ENCODE measurements at places on chromosomes 2 and 18. TPM values are rescaled to one million over a fixed set of nuclear protein-coding genes. Genes with fewer than 3 reads are reported as not detected.

- no peak for DNase-seq
Observed at GRCh38 chr2:214156971-214157370, 253.9 kb upstream of the VWC2L start.

DNA sequence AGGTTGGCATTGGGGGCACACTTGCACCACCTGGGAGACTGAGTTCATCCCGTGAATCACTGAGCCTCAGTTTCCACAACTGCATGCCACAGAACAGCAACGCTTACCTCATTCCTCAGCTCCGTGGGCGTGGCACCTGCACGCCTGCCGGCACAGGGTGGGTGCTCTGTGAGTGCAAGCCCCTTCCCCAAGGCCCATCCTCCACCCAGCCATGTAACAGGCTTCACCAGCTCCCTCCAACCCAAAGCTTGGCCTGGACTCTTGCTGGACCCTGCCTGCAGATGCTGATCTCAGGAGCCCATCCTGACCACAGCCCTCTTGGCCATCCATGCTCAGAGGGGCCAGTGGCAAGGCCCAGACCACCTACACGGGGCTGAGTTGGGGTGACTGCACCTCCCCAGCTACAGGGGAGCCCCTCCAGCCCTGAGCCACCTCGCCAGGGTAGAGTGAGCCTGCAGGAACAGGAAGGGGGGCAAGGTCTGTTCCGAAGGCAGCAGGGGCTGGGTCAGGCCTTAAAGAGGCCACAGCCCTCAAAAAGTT lies 1.8 kb downstream of the PRLH start:
- DNase-seq, result no peak

The ZNF512 gene
- 38.5 TPM for polyA plus RNA-seq

The ADGRF3 gene
- polyA plus RNA-seq, result 0.14 TPM

The CCDC148 gene
- not detected for polyA plus RNA-seq

The PROM2 gene
- polyA plus RNA-seq, result not detected

GRCh38 chr18:9000733-9001132 lies 101.8 kb upstream of the NDUFV2 start:
- DNase-seq, result no peak

DNA sequence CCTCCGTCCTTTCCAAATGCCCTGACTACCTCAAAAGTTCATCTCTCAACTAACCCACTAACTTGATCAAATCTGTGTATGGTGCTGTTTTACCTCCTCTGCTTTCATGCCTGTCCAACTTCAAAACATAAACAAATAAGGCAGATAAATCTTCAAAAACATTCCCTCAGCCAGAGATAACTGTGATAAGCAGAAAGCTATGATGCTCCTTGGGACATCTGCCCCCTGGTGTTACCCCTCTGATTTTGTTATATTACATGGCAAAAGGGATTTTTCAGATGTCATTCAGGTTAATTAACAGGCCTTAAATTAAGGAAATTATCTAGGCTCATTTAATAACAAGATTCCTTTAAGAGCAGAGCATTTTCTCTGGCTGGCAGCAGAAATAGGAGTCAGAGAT lies 810.8 kb upstream of the CHAC2 start:
- no peak for DNase-seq

The PDK1 gene
- polyA plus RNA-seq, result 19.3 TPM
